Adipocyte (in vitro differentiated cells): ENCODE measurements at places on chromosomes 7 and 10.

- DNase-seq = no peak
Measured at GRCh38 chr7:122914812-122915211, 28.6 kb upstream of the CADPS2 start.

DNA sequence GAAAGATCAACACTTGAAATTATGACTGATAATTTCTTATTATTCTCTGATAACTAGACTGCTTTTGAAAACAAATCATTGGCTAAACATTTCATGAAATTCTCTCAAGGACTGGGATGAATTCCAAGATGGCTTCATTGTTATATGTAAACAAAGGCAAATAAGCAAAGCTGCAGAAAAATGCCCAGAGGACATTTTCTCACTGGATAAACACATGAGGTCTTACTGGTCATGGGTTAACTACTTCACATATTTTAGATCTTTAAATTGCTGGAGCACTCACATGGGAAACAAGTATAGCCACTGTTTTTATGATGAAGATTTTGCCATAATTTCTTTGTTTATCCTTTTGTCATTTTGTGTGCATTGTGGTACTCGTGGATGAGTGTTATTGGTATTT is 239.1 kb downstream of the PHF14 start:
- DNase-seq = peak; percentile 66

- no peak for DNase-seq
Measured at GRCh38 chr10:100446130-100446761, 16.6 kb upstream of the WNT8B start.

DNA sequence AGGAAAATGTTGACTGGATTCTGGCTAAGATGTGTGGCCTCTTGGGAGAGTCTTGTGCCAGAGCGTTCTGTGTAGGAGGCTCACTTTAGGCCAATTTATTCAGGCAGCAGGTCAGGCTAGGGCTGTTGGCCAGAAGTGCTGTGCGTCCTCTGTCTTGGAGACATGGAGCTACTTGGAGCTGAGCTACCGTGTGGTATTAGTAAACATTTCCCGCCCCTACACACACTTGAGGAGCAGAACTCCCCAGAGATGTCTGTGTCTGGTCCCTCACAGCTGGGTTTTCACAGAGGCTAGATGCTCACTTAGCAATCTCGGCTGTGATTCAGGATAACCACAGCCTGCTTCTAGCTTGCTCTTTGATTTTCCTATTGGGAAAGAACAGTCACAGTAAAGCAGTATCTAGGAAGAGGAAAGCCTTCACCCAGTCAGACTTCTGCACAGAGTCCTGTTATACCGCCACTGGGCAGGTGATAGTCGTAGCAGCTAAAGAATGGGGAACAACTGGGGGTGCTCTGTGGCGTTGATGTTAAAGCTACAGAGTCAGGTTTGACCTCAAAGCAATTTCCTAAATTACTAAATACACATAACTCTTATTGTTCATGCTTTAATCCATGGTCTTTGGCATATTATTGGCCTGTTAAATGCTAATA is 86.7 kb downstream of the MDFIC start:
- peak; percentile 13 for DNase-seq

DNA sequence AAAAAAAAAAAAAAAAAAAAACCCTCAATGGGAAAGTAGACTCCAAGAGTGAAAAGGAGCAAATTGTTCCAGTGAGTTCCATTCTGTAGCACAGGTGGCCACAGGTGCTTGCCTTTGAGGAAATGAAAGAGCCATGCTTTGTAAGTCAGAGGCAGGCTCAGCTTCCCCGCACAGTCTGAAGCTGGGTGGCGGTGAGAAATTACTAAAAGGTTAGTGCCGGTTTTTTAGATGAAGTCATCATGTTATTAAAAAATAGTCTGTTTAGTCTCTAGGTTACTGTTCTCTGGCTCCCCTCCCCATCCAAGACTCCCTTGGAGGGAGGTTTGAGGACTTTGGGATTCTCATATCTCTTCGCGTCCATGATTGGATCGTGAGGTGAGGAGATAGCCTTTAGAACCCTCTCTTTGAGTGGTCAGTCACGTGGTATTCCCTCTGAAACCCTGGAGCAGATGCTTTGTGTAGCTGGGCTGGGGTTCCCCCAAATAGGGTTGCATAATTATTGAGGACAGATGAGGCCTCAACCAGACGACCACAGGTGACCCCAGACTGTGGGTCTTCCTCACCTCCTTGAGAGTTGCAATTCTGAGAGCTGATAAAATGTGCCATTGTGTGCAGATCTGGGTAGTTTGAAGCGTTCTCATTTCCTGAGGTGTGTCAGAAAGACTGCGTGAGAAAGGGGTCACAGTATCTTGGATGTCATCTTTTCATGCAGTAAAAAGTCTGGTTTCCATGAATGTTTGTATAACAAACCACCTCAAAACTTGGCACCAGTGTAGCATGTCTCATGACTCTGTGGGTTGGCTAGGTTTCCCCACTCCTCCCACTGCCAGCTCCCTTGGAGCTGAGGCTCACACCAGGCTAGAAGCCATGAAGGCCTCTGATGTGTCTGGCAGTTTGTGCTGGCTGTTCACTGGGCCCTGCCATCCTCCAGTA is 27.1 kb downstream of the OGDH start:
- peak; percentile 90 for DNase-seq

DNA sequence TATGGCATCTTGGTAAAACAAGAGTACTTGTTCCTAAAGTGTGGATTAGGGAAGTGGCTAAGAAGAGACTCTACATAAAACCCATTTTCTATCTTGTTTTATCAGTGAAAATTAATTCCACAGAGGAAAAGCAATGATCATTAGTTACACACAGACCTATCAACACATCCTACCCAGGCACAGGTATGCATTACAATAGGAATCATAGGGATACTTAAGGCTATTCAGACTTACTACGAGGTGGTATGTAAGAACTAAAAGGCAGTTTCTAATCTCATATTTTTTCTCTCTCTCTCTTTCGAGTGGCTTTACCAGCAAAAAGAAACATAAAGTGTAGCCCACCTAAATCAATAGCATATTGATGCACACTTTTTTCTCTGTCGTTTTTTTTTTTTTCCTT is 166.3 kb upstream of the FEZF1 start:
- no peak for DNase-seq

- DNase-seq = peak; percentile 30
Measured at GRCh38 chr10:122441961-122442360, 12.5 kb upstream of the ARMS2 start.

DNA sequence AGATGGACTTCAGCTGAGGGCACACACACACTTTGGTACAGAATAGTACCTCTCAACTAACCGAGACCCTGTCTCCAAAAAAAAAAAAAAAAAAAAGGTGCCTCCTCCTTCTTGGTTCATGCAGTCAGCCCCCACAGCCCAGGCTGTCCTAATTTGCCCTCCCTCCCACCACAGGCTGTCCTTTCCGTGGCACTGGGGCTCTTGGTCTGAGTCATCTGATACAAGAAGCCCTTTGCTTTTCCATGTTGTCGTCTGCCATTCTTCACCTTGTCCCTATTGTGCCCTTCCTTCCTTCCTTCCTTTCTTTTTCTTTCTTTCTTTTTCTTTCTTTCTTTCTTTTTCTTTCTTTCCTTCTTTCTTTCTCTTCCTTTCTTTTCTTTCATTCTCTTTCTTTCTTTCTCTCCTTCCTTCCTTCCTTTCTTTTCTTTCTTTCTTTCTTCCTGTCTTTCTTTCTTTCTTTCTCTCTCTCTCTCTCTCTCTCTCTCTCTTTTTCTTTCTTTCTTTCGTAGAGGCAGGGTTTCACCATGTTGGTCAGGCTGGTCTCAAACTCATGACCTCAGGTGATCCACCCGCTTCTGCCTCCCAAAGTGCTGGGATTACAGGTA is 96.0 kb upstream of the IKZF1 start:
- no peak for DNase-seq

- DNase-seq = no peak
Measured at GRCh38 chr10:25575343-25575742, 358.7 kb upstream of the MYO3A start.

GRCh38 chr10:131085091-131085860 is 226.2 kb downstream of the TCERG1L start:
- DNase-seq = no peak

GRCh38 chr10:42680267-42680666 is 41.9 kb upstream of the ZNF33B start:
- no peak for DNase-seq

DNA sequence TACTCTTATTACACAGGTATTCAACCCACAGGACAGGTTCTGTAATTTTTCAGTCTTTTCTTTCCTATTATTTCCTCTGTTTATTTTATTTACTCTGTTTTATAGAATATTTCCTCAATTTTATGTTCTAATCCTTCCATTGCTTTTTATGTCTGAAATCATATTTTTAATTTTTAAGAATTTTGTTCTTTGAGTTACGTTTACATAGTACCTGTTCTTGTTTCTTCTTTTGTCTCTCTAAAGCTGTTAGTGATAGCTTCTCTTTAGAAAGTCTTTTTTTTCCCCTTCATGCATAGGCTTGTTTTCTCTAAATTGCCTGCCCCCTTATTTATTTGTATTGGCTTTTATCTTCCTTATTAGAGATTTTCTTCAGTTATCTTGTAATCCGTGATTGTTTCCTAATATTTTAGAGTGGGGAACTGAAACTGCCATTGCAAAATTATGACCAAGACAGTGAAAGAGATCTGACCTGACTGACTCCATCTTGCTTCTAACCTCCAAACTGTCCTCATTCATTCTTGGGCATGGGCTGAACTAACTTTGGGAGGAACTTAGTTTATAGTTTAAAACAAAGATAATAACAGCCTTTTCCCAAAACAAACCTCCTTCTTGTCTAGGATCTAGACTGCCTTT is 187.6 kb downstream of the PFKFB3 start:
- no peak for DNase-seq
